ENCODE measurements at places on chromosomes 11 and 22.

DNA sequence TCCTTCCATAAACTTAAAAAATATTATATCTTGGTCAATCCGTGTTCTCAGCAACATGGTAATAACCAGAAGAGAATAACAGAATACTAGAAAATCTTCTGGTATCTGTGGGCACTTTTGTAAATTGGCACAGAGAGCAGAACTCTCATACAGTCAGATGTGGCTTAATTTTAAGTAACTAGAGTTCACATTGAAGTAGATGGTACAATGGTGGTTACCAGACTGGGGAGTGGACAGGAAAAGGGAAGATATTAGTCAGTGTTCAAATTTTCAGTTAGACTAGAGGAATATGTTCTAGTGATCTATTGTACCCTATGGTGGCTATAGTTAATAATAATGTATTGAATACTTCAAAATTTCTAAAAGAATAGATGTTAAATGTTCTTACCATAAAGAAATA lies 6.9 kb downstream of the OR52H1 start:
- no peak for DNase-seq

GRCh38 chr11:1864831-1865665 lies 12.2 kb downstream of the LSP1 start:
- no peak for DNase-seq

GRCh38 chr22:31341386-31342088 lies 4.6 kb downstream of the PATZ1 start:
- DNase-seq = no peak

DNA sequence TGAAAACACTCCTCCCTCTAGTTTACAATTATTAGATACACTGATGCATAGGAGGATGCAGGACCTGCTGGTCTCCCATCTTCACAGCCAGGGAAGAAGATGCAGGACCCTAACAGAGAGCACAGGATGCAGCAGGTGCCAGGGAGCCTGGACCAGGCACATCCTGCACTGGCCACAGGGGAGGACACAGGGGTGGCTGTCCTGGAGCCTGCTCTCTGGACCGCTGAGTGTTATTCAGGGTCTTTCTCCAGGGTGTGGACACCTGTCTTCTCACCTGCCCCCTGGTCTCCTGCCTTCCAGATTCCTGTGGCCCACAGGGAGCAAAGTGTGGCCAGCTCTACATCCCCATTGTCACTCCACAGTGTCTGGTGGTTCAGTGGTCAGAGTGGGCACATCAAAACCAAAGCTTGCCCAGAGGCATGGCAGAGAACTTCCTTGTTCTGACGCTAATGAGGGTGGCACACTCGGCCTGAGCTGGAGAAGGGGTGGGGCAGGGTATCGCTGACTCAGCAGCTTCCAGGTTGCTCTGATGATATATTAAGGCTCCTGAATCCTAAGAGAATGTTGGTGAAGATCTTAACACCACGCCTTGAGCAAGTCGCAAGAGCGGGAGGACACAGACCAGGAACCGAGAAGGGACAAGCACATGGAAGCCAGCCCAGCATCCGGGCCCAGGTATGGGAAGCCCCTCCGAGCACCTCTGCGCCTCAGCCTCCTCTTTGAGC lies at the start of gene APOBEC3A:
Gene APOBEC3A, plus strand, starts transcription at position 564 of the 725 bp plus-strand sequence. Its CDS starts 83 bp downstream, at position 647.
- no peak for DNase-seq

DNA sequence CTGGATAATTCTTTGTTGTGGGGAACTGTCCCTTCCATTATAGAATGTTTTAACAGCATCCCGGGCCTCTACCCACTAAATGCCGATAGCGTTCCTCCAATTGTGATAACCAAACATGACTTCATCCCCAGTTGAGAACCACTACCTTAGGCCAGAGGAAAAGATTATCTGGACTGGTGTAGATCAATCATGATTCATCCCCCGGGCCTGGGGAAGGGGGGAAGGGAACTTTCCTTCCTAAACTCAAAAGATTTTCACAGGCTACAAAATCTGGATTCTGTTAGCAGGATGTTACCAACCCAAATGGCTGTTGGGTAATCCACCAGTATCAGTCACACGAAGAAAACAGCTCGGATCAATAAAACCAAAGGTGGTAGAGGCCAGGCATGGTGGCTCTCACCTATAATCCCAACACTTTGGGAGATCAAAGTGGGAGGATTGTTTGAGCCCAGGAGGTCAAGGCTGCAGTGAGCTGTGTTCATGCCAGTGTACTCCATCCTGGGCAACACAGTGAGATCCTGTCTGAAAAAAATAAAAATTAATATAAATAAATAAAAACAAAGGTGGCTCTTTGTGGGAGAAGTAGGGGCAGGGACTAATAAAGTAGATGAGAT lies 10.1 kb downstream of the CTR9 start:
- DNase-seq = no peak

DNA sequence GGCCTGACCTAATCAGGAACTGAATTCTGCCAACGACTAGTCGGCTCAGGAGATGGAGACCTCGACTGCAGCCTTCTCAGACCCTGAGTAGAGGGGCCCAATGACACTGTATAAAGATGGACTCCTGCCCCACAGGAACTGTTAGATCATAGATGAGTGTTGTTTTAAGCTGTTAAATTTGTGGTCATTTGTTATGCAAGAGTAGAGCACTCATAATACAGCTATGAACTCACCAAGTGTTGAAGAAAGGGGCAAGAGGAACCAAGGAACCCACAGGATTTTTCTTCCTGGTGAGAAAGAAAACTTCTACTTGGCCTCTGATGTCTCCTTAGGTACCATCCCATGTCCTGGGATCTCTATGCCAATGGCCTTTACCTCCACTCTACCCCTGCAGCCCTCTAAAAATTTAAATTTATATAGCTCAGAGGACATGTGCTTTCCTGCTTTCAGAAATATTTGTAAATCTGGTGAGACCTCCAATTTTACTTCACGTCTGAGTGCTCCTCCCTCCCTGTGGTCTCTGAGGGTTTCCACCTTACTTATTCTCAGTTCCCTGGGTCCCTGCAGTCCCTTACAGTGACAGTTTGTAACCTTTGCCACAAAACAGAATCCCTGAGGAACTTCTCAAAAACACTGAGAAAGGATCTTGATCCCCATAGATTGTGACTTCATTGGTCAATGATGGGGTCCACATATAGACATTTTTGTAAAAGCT lies 256.3 kb upstream of the ARHGAP20 start:
- no peak for DNase-seq

- DNase-seq = no peak
Observed at GRCh38 chr11:86247608-86248007, 3.1 kb downstream of the EED start.

DNA sequence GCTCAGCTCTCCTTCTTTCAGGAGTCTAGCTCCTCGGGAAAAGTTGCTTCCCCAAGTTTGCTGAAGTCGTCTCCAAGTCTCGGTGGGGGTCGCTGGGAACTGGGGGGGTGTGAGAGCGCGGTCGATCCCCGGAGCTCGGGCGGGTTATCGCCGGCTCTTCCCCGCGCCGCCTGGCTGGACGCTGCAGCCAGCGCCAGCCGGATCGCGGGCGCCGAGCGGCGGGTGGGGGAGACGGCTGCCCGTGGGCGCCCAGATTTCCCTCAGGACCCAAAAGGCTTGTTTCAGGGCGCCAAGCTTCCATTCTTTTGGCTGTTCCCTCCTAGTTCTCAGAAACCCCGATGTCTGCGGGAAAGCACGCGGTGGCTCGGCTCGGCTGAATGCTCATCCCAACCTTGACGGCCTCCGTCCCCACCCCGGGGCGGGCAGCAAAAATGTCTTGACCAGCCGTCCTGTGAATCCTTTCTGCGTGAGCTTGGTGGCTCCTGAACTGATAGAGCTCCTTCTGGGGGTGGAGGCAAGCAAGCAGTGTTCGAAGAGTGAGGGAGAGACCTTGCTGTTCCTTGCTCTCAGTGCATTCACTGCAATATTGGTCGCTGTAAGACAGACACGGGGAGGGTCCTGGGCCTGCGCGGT lies 1.7 kb downstream of the ZBTB16 start:
- DNase-seq = no peak

DNA sequence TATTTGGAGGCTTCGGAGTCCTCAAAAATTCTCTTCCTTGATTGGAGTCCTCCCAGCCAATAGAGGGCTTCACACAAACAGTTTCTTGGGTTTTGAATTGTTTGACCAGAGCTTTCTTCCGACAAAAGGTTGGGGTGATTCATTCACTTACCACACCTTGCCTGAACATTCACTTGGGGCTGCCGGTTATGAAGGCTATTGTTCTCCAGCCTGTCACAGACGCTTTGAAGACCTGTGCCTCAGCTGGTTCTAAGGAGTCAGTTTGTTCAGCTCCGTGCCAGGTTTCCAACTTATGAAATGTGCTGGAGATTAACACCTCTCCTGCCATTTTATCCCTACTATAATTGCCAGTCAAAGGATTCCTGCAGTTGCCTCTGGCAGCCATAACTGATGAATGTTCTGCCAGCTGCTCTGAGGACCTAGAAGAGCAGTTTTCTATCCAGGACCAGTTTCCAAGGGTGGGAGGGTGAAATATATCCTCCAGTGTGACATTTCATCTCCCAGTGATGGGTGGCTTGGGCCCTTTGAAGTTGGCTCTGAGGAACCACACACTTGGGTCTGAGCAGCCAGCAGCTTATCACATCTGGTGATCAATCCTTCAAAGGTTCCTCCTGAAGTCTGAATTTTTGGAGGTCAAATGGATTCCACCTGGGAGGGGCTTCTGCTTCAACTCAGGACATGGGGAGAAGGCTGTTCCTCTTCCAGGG lies 31.4 kb downstream of the LIMK2 start:
- DNase-seq = no peak

- no peak for DNase-seq
Observed at GRCh38 chr11:88414981-88415413, 77.5 kb upstream of the CTSC start.

DNA sequence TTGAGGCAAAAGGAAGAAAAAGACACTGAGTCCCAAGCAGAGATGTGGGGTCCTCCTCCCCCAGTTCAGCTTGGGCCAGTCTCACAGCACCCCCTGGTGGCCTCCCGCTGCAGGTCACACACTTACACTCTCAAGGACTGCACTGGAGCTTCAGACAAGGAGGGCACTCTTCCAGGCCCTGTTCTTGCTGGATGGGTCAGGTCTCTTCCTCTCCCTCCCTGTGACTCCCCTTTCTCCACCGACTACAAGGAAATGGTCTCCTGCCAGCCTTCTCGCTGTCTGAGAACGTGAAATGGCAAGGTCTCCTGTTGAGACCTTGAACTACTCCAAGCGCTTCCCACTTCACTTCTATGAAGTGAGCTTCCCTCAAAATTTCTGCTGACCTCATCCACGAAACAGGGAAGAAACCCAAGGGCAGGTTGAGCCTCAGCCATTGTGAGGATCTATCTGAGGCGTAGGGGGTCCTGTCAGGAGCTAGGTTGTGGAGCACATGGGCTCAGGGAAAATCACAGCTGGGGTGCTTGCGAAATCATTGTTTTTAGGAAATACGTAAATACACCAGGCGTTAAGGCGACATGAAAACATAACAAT lies 11.2 kb upstream of the IGLL1 start:
- no peak for DNase-seq

DNA sequence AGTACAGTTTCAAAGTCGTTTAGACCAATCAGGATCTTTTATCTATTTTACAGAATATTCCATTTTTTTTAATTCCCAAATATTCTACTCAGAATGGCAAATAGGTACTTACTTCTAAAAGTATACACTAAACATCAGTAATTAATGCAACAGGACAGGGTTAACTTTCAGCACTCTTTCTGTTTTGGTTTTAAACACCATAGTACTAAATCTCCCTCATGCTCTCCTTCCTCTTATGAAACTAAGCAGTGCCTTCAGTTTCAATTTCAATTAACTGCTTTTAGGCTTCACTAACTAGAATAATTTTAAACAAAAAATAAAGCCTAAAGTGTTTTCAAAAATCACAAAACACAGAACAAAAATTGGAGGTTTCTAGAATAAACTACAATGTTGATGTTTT lies 57.9 kb downstream of the NOX4 start:
- DNase-seq = no peak

- no peak for DNase-seq
Observed at GRCh38 chr11:58919561-58919960, 19.7 kb upstream of the GLYATL1 start.

GRCh38 chr11:3747704-3748103 lies 49.6 kb downstream of the NUP98 start:
- no peak for DNase-seq

DNA sequence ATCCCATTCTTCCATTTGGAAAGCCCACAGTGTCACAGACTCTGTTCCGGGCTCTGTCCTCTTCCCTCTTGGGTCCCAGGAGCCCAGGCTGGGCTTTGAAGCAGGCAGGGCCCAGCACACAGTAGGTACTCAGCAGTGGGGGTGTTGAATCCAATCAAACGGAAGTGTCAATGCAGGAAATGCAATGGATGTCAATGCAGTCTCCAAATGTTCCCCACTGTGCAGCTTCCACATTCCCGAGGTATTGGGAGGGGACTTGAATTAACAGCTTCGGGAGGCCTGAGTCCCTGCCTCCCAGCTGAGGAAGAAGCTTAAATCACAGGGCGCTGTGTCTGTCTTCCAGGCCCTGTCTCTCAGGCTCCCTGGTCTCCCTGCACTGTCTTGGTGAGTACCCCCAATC lies 21.8 kb upstream of the SMIM35 start:
- no peak for DNase-seq

DNA sequence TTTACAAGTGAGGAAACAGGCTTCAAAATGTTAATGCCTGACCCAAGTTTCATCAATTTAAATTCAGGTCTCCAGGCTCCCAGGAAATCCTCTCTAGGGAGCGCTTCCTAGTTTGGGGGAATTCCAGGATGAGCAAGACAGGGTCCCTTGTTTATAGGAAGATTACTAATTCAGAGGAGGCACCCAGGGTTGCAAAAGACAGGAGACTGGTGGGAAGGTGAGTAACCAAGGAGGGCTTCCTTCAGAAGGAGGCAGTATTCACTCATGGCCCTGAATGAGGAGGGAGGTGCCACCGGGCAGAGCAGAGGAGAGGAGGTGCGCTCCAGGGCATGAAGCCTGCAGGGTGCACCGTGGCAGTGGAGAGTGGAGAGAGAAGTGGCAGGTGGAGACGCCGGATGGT lies 1.6 kb downstream of the TMEM132A start:
- no peak for DNase-seq

- no peak for DNase-seq
Observed at GRCh38 chr22:42340829-42341383, 70.5 kb upstream of the TCF20 start.

GRCh38 chr22:17576470-17576869 lies 13.2 kb downstream of the SLC25A18 start:
- no peak for DNase-seq

GRCh38 chr11:77141475-77141874 lies 13.4 kb downstream of the MYO7A start:
- DNase-seq = no peak

DNA sequence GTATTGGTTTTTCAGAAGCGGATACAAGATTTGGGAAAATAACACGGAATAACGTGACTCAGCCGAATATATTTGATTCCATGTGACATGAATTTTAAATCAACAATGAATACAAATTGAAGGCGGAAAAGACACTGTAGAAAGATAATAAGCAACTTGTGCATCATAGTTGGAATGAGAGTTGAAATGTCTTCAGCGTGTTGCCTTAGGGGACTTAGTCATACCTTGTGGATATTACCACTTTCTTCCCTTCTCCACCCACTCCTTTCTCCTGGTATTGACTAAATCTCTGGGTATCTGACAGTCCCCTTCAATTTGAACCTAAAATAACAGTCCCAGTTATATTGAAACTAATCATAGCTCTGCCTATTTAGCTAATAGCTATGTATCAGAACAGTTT lies 2373.1 kb upstream of the RAG2 start:
- DNase-seq = no peak

All from NCI-H1436 treated with DMSO at 0.1 percent for 48 hours (cell line).